CD4-positive, alpha-beta T cell treated with Interleukin-6 at 100 ng/mL for 8 hours (primary cell): ENCODE measurements at places on chromosomes 2 and 18.

- DNase-seq, result no peak
These were observed 48.0 kb upstream of the FAHD2A start for GRCh38 chr2:95354469-95354901.

DNA sequence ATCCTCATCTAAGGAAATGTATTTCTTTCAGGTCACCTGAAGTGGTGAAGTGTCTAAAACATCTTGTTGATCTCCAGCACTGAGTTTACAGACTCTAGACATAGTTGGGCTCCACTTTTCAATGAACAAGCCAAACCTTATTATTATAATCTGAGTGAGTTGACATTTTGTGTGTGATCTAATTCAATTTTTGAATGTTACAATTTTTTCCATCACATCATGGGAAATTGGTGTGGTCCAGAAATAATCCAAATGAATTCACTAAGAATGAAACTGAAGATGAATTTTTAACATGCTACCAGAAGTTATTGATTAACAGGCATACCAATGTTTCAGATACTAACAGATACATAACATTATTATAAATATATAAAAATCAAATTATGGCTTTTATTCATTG, 75.6 kb upstream of the EFEMP1 start:
- DNase-seq, result no peak

- DNase-seq, result no peak
These were observed 221.7 kb downstream of the HAUS1 start for GRCh38 chr18:46325895-46326294.

GRCh38 chr2:160657196-160657595, 163.6 kb upstream of the RBMS1 start:
- no peak for DNase-seq

DNA sequence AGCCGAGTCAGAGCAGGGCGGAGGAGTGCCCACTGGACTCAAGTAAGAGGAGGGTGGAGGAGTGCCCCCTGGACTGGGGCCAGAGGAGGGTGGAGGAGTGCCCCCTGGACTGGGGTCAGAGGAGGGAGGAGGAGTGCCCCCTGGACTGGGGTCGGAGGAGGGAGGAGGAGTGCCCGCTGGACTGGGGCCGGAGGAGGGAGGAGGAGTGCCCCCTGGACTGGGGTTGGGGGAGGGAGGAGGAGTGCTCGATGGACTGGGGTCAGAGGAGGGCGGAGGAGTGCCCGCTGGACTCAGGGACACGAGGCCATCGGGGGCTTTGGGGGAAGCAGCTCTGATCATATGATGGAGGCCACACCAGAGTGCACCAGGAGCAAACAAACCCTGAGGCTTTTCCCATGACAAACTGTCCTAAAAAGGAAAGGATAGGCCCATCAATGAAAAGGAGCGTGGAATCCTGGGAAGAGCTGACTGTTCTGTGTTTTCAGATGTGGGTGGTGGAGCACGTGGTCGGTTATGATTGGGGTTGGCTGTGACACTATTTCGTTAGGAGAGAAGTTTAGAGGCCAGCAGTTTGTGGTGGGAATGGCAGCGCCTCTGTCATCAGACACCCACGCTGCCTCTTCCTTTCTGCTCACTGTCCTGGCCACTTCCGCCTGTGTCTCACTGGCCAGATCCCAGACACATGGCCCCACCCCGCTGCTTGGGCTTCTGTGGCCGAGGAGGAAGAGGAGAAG, 24.5 kb upstream of the HPCAL1 start:
- no peak for DNase-seq

- DNase-seq, result no peak
These were observed 86.5 kb downstream of the LRP2 start for GRCh38 chr2:169275696-169276444.

- no peak for DNase-seq
These were observed at the start of gene LYPD1 for GRCh38 chr2:132669908-132670495. TSS of gene LYPD1 (minus strand) at chr2:132670205. CDS start at chr2:132669932, 273 bp downstream.

DNA sequence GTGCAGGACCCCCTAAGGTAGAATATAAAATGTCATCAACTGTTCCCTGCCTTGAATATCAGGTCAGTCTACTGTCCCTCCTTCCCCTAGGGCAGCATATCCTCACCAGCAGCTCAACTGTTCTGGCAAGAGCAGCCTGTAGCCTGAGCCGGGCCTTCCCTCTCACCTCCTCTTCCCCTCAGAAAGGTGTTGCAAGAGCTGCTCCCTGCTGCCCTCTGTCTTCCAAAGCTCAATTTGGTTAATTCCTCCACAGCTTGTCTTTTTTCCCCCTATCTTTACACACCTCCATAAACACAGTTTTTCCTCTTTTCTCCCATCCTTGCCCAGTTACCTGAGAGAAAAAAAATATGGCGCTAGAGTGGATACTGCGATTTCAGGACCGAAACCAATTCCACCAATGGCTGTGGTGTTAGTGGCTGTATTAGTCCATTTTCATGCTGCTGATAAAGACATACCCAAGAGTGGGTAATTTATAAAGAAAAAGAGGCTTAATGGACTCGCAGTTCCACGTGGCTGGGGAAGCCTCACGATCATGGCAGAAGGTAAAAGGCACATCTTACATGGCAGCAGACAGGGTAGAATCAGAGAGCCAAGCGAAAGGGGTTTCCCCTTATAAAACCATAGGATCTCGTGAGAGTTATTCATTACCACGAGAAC, 184.7 kb downstream of the MREG start:
- DNase-seq, result peak; percentile 22

DNA sequence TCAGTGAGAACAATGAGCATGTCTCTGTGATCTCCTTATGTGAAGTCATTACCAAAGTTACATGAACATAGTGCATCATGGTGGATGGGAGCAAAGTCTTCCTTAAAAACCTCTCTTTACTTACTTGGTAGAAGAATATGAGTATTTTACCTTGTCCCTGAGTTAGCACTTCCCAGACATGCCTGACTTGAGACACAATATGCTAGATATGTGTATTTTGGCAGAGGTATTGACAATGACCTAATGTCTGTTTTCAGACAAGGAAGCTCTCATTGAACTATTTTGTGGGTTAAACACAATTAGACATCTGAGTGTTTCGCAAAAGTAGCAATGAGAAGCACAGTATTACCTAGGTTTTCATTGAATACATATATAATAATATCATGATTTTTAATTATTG, 99.1 kb upstream of the MC4R start:
- DNase-seq, result no peak

DNA sequence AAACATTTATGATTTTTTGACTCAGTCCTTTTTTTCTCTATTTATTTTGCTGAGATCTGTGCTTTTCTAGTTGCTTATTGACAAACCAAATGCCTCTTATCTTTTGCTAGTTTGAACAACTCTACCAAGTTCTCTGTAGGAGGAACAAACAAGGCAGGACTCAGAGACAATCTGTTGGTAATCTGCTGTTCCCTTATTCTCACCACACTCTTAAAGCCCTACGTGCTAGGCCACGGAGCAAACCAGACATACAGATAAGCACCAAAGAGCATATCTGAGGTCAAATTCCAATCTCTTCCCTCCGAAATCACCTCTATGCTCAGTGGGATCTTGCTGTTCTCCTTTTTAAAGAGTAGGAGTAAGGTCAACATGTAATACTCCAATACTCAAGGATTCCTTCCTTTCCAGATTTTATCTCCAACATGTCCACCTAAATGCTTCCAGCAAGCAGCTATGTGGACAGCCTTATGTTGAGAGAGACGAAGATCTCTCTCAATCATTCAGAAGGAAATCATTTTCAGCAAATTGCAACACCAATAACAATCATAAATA, 18.4 kb downstream of the FN1 start:
- DNase-seq, result no peak

- no peak for DNase-seq
These were observed 109.0 kb upstream of the SLC35G4 start for GRCh38 chr18:11500153-11501122.

GRCh38 chr2:70852824-70853223, 17.2 kb upstream of the CD207 start:
- DNase-seq, result no peak

- DNase-seq, result no peak
These were observed 85.1 kb downstream of the NCKAP5 start for GRCh38 chr2:133483181-133483580.

GRCh38 chr2:168096158-168096557, 151.2 kb downstream of the STK39 start:
- DNase-seq, result no peak

DNA sequence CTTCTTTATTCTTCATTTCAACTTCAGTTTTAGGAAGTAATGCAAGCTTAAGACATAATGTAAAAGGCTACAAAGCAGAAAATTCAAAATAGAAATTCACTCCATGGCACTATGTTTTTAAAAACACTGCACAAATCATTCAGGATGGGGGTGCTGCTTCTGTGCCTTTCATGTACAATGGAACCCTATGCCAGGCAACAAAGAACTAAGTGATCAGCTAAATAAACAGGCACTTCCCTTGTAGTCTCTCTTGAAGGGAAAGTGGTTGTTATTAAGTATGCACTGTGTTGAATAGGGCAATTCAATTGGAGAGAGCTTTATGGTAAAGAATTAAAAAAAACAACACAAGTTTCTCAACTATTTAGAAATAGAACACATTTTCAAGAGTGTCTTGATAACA, 10.9 kb upstream of the ERBB4 start:
- no peak for DNase-seq

GRCh38 chr2:28393114-28393836, 617 bp downstream of the FOSL2 start:
- DNase-seq, result peak; percentile 33

DNA sequence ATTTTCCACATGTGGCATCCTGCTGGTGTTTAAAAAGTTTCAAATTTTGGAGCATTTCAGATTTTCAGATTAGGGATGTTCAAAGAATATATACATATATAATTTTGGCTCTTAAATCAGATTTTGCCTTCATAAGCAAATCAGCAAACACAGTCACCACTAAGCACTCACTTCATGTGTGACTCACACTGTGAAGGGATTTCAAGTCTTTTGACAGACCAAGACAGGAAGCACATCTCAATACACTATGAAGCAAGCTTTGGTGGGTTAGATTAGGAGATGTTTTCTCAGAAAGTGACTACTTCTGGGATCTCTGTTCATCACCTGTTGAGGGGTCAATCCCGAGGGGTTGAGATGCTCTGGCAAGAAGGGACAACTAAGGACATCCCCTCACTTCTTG, 227.8 kb upstream of the RBBP8 start:
- DNase-seq, result no peak

DNA sequence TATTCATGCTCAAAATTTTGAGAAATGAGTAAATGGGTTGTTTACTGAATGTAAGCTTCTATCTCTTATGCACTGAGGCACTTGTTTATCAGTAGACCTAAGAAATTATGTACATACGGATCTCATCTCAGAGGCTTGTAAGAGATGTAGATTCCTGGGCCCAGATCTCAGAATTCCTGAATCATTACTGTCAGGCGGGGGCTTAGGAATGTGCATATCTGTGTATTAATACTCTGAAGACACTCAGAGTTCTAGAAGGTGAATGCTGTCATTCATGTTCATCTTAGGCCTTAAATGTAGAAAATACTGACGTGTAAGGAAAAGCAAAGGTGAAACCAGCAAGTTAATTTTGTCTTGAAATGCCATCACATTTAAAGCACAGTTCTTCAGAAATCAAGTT, 169.6 kb downstream of the FMNL2 start:
- no peak for DNase-seq

GRCh38 chr2:211473116-211473515, 916.7 kb downstream of the CPS1 start:
- no peak for DNase-seq

DNA sequence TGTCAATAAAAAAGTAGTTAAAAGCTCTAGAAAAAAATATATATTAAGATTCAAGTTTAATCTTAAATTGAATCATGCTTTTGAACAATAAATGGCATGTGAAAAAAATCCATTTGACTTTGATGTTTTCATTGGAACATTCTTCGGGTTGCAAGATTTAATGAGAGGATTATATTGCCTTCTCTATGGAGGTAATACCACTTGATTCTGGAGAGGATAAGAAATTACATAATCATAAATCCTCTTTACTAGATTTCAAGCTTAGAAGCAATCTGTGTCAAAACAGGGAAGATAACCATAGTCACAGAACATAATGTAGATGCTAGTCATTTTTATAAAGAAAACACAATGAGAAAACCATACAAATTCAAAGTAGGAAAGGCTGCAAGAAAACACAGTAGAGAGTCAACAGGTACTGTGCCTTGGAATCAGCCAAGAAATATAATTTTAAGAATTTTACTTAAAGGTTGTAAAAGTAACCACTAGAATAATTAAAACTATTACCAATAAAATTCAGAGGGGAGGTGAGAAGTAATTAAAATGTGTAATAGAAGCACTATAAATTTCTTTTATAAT, 18.7 kb upstream of the MAPRE2 start:
- no peak for DNase-seq

- no peak for DNase-seq
These were observed 41.3 kb downstream of the COL4A3 start for GRCh38 chr2:227205701-227206100.

- DNase-seq, result peak; percentile 24
These were observed 233.7 kb downstream of the METTL4 start for GRCh38 chr18:2337552-2338141.

- no peak for DNase-seq
These were observed 125.2 kb upstream of the COPS8 start for GRCh38 chr2:236960531-236960930.

DNA sequence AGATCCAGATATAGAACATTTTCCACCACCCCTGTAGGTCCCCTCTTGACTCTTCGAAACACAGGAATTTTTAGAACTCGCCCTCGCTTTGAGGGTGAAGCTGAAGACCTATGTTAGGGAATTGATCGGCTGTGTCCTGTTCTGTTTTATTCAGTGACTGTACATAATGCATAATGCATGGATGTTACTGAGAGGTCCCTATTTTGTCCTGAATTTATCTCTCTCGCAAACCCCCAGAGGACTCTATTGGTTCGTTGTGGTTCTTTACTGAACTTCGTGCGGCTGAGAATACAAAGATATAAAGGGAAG, 431 bp upstream of the EIF5B start:
- DNase-seq, result no peak

- no peak for DNase-seq
These were observed 14.8 kb upstream of the MAL start for GRCh38 chr2:95010718-95011117.

- DNase-seq, result no peak
These were observed 31.9 kb upstream of the NRP2 start for GRCh38 chr2:205650450-205650849.

DNA sequence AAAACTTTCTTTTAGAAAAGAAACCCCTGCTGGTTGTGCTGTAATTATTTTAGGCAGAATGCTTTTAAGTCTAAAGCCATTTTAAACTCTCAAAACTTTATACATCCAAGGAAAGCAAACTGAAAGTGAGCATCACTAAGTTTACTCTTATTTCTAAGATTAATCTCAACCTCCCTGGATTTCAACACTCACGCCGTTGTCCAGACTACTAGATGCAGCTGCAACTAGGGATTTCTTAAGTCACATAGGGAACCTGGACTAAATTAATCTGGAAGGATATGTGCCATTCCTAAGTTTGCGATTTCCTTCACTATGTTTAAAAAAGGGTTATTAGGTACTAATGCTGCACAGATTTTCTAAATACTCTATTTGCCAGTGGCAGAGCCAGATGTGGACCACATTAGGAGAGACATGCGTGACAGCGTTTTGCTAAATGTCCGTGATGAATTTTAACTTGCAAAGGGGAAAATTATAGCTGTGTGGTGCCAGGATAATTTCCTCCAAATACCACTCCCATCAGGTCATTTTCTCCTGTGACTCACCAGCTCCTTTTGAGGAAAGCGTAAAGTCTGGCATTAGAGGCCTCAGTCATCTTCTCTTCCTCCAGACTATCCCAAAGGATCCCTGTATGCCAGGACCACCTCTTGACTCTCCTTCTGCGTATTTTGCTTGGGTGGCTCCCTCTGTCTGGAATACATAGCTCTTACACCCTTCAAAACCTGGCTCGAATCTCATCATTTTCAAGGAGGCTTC, 143.7 kb downstream of the ATL2 start:
- no peak for DNase-seq
